ENCODE measurements at places on chromosomes 5 and 9.
A peak's percentile ranks its signal among the peaks of the same experiment; 100 is the strongest.

DNA sequence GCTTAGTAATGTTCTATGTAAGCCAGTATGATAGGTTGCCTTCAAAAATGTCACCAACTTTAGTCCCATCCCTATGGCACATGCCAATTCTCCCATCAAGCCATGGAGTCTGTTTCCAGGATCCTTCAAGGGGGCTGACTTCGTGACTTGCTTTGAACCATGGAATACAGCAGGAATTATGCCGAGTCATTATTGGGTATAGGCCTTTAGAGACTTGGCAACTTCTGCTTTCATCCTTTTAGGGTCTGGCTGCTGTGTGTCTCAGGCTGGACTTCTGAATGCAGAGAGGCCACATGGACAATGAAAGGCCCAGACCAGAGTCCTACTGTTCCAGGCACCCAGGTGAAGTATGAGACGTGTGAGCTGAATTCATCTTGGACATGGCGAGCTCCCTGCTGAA, 109.8 kb downstream of the DENND1A start:
- no peak for DNase-seq

DNA sequence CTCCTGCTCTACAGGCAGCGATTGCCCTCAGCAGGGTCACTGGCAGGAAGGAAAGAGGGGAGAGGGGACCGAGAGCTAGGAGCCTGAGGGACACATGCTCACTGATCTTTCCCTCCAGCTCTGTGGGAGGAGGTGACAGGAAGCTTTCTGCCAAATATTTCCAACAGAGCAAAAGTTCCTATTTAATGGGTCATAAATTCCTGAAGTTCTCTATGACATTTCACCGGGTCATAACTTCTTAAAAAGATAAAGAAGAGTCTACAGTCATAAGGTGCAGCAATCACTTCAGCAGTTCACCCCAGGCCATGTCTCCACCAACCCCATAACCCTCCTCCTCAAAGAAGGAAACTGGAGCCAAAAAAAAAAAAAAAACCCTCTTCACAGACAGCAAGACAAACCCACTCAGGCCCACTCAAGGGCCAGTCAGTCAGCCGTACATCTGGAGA, 481.1 kb downstream of the NR2F1-AS1 start:
- DNase-seq: no peak

DNA sequence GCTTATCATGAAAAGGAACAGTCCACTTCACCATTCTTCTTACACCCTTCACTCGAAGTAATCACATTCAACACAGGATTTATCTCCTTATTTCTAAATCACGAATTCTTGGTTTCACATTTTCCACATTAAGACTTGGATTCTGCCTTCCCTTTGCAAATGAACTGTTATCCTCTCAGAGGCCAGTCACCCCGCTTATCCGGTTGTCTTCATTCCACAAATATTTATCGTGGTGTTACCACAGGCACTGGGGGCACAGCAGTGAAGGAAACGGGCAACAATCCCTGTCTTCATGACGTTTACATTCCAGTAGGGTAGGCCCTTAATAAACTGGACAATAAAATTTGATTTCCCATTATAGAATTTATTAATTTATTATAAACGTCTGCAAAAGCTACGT, 284.2 kb downstream of the DENND1A start:
- no peak for DNase-seq

GRCh38 chr9:120931231-120932085, 4.9 kb upstream of the TRAF1 start:
- no peak for DNase-seq

DNA sequence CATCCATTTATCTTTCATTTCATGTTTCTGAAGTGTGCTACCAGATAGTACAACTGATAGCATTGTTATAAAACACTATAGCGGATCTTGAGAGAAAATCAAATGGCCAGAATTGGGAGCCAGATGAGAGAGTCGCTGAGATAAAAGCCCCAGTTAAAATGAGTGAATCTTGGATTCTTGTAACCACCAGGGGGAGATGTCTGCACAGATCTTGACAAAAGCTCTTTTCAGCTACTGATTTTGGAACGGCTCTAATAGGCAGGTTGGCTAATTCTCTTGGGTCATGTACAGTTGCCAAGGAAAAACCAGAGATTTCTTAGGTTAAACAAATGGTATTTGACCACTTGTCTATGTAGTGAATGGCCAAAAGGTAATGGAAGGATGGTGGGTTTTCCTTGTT, 21.7 kb downstream of the F2RL2 start:
- DNase-seq: peak; percentile 52

DNA sequence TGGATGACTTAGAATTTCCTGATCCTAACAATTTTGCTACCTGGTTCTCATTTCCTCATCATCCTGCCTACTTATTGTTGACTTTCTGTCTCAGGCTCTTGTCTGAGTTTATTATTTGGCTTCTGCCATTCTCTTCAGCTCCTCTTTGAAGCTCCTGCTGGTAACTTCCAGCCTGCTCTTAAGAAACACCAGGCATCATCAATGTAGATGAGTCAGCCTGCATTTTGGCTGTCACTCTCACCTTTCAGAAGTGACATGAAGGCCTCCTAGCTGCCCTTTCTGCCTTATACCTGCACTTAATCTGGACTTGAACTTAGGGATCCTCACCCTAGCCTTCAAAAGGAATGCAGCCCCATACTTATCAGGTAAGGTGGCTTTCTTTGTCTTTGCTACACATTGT, 551.8 kb upstream of the ZNF608 start:
- no peak for DNase-seq

DNA sequence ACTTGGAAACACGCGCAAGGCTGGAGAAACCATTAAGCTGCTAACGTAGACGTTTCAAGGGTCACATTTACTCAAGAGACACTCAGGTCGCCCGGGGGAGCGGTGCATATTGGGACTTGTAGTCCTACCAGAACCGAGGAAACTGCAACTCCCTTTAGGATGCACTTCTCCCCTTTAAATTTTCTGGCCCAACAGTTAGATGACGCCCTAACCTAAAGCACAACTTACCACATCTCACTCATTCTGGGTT, 384 bp upstream of the DMXL1 start:
- no peak for DNase-seq

DNA sequence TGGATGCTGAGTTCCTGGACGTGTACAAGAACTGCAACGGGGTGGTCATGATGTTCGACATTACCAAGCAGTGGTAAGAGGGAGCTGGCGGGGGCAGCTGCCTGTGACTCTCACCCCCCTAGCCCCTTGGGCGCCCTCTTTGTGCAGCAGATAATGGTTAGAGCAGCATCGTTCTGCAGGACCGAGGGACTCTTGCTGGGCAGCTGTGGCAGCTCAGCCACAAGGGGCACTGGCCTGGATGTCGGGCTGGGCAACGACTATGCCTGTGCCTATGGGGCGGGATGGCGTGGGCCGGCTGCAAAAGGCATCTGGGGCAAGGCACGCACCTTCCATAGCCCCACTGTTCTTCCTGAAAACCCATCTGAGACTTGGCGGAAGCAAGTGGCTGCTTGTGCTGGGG, 12.9 kb upstream of the AJM1 start:
- DNase-seq: no peak

- DNase-seq: no peak
These were observed 25.7 kb downstream of the FAM170A start for GRCh38 chr5:119655061-119655460.

GRCh38 chr9:69326261-69326660, 1.2 kb downstream of the ENTREP1 start:
- DNase-seq: no peak

GRCh38 chr5:110909950-110910349, 161.6 kb upstream of the TSLP start:
- DNase-seq: no peak

DNA sequence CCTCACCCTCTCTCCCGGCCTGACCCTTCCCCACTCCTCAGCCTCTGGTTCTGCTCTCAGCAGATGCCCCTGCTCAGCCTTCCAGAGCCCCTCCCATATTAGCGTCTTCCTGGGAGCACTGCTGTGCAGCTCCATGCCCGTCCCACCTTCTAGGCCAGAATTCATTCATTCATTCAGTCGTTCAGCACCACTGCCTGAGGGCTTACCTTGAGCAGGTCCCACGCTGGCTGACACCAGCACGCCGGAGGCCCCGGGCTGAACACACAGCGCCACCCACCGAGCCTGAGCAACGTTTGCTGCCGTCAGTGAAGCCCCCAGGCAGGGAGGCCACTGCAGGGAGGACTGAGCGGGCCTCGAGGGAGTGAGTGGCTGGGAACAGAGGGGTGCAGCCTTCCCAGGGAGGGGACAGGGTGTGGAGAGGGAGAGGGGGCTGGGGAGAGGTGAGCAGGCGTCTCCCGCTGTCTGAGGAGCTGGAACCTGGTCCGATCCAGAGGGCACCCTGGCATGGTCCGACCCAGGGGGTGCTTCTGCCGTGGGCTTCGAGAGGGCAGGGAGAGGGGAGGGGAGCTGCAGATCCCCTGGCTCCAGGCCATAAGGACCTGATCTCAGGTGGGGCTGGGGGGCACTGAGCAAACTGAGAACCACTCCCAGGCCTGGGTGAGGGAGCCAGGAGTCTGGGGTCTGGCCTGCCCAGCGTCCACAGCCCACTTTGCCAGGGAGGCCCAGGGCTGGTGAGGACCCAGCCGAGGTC, 98.8 kb upstream of the RAPGEF1 start:
- DNase-seq: no peak

DNA sequence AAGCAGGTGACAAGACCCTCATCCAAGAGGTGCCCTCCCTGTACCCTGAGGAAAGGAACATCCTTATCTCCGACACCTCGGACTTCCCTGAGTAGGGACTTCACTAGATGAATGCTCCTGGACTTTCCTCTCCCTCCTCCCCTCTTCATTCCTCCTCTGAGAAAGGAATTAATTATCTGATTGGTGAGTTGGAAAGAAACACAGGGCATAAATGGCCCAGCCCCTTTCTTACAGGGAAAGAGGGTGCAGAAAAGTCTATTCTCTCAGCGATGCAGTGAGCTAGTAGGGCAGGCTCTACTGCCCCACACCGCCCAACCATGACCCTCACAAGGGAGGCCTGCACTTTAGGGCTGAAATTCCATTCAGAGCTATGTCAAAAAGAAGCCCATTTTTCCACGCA, 87.5 kb downstream of the TTC39B start:
- peak; percentile 9 for DNase-seq

GRCh38 chr5:135223891-135224625, 175.0 kb downstream of the MACROH2A1 start:
- DNase-seq: no peak

DNA sequence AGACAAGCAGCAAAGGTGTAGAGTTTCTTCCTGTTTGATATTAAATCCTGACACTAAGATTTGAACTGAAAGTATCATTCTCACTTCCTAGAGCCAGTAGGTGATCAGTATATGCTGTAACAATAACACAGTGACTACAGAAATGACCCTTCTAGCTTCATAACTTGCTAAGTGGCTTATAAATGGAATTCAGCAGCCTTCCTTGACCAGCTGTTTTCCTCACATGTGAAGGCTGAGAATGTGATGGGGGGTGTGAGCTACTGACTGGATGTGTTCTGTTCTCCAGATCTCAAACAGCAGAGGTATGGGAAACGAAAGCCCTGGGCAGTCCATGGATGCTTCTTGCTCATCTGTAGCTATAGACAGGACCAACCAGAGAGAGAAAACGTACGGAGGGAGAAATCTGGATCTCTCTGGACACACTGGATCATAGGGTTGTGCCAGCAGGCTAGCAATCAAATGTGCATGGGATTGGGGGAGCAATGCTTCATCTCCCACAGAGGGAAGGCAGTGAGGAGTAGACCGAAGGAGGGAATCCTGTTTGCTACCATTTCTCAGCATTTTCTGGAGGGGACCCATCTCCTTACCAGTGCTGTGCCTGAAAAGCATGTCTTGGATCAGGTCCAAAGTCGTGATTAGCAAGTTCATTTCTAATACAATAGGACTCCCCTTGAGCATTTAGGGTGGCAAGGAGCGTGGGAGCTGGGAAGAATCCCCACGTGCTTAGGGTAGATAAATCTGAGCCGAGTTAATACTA, 39.4 kb downstream of the TNFAIP8 start:
- no peak for DNase-seq

DNA sequence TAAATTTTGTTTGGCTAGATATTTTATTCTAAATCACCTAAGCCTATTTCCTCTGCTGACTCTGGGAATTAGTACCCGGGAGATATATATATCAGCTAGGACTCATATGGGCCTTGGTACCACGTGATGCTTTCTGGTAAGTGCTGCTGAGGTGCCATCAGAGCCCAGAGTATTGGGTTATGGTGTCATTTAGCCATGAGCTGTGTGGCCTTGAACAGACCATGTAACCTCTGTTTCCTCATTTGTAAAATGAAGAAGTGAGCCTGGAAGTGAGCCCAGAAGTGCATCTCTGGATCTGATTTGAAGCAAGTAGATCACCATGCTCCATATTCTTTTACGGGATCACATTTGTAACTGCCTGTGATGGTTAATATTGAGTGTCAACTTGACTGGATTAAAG, 126.1 kb downstream of the GPBP1 start:
- no peak for DNase-seq

DNA sequence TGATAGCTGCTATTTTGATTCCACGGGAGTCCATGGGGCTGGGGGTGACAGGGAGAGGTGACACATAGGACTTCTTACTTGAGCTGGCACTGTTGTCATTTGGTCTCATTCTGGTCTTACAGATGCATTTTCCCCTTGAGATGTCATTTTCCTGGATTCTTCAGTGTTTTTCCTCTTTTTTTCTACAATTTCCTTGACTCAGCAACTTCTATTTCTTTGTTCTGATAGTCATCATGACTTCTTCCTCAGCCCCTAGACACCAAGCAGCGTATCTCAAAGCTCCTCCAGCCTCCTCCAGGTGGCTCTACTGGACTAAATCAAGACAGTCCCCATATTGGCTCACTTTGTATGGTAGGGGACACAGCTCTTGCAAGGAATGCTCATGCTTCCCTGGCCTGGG, 16.5 kb downstream of the LVRN start:
- DNase-seq: no peak

DNA sequence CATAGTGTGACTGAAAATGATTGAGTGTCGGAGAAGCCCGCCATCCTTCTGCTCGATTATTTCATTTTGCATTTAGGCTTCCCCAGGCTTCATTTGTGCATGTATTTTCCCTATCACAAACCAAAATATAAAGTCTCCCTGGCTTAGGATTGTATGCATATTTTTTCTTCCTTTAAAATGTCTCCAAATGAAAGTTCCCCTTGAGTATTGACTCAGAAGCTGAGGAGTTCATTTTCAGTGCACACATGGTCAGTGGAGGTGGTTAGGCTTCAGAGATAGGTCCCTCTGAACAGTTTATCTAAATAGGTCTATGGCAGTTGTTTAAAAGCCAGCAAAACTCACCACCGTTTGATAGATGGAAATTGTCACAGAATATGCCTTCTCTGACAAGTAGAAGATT, 97.2 kb downstream of the TLE4 start:
- DNase-seq: no peak

DNA sequence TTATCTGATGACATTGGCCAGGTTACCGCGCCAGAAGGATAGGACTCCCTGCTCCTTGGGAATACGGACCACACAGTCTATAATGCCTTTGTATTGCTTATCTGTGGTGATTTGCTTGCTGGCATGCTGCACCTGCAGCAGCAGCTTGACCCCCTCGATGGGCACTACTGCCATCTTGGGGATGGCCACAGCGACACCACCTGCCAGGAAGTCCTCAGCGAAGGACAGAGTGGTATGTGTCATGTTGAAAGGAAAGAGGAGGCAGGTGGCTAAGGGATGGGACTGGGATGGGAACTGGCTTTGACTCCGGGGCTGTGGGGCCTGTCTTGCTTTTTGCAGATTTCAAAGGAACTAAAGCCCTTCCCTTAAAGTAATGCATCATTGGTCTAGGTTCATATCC, 50.3 kb upstream of the ACO1 start:
- no peak for DNase-seq

- no peak for DNase-seq
These were observed 321.0 kb downstream of the AGTPBP1 start for GRCh38 chr9:85420750-85421149.
